Lung (tissue), 17 donors: ENCODE measurements at places on chromosomes 3 and 15. TPM values are rescaled to one million over a fixed set of nuclear protein-coding genes. Genes with fewer than 3 reads are reported as not detected.

- peak; percentile 47 for DNase-seq
Measured at GRCh38 chr3:129312671-129313414, 34.2 kb downstream of the HMCES start.

DNA sequence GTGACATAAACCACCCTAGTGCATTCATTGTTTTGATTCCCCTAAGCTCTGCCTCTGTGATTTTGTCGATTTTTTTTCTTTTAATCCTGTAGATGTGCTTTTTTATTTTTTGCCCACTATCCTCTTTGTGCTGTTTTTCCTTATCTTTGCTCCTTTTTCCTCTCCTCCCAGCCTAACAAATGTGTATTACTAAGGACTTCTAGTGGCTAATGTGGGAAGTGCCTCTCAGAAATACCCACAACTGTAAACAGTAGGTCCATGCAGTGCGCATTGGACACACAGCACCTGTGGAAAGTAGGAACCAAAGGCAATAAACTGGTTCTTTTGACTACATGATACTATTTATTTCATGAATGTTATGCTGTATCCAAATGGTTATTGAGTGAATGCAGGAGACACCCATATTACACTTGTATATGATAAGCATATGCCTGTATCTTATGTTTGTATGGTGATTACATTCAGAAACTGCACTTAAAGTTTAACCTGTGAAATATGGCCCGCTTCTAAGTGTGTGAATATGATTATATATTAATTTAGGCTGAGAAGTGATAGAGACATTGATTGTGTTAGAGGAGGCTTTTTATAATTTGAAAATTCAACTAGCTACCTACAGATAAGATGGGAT, 147.8 kb downstream of the PLCL2 start:
- no peak for DNase-seq

Gene B3GALNT1
- total RNA-seq = 20.6 TPM

- DNase-seq = no peak
Measured at GRCh38 chr3:184377374-184377773, 633 bp downstream of the THPO start.

GRCh38 chr3:9750556-9751411, 1.0 kb downstream of the OGG1 start:
- no peak for DNase-seq

Gene HDC
- total RNA-seq = 0.82 TPM

DNA sequence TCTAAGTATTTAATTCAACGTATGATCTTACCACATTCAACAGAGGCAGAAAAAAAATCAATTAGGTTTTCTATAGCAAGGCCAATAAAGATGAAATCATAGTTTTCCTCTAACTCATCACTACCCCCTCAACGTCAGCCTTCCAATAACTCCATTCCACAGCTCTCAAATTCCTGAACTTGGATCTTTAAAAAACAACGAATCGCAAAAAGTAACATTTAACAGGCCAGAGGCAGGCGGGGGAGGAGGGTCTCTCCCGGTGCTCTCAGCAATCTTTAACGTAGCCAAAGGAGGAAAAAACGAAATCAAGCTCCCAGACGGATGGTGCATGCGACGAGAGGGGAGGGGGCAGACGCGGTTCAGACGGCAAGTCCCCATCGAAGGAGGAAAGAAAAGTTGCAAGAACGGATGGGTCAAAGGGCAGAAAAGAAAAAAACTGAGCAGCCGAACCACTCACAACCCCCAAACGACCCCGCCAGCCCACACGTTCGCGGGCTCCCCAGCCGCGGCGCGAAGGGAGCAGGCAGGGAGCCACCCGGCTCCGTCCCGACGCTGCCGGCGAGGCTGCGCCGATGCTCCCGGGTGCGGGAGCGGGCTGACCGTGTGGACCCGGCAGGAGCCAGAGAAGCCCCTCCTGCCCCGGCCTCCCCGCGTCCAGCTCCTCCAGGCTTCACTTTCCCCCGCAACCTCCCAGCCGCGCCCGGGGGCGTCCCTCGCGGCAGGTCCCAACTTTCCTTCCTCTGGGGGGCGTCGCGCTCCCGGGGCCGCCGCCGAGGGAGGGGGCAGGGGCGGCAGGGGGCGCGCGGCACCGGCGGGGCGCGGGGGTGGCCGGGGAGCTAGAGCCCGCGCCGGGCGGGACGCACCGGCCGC, 703 bp downstream of the PEAK1 start:
- peak; percentile 58 for DNase-seq

Gene AGBL1
- 8.7 TPM for total RNA-seq
